Smooth muscle cell of bladder (primary cell): ENCODE measurements at places on chromosomes 11 and 22. TPM values are rescaled to one million over a fixed set of nuclear protein-coding genes. Genes with fewer than 3 reads are reported as not detected.

SOX6 gene
- total RNA-seq, result 0.18 and 1.00 TPM in 2 replicates

CHST1 gene
- total RNA-seq, result 0.14 and 0.37 TPM in 2 replicates

P2RX6 gene
- 2.6 and 2.8 TPM in 2 replicates for total RNA-seq

KIF18A gene
- total RNA-seq, result 2.6 and 5.5 TPM in 2 replicates

SLC25A18 gene
- under 0.01 and 0.09 TPM in 2 replicates for total RNA-seq

DGAT2 gene
- total RNA-seq, result 4.4 and 4.8 TPM in 2 replicates

OR8D2 gene
- not detected in 2 replicates for total RNA-seq

SMTNL1 gene
- total RNA-seq, result not detected in 2 replicates

AMOTL1 gene
- 32.1 and 49.5 TPM in 2 replicates for total RNA-seq
